GM23338 (cell line): ENCODE measurements at places on chromosomes 12 and 14. TPM values are rescaled to one million over a fixed set of nuclear protein-coding genes. Genes with fewer than 3 reads are reported as not detected.
A peak's percentile ranks its signal among the peaks of the same experiment; 100 is the strongest.

Gene KRT75
- total RNA-seq, result not detected in 2 replicates

Gene NUAK1
- 15.4 and 16.9 TPM in 2 replicates for total RNA-seq

GRCh38 chr12:54191550-54192022 is 2.8 kb upstream of the SMUG1 start:
- peaks cover 71% of the 10 kb centered on the region for H3K27me3 ChIP-seq
- H3K4me1 ChIP-seq, result peaks cover 11% of the 10 kb centered on the region; the same call in 1 of the 2 replicates
- no peak overlapping the region for H3K27ac ChIP-seq
- no peaks in the 10 kb centered on the region for H3K36me3 ChIP-seq

Gene SPRYD4
- 2.6 and 3.1 TPM in 2 replicates for total RNA-seq

Gene SCARB1
- 49.3 and 62.5 TPM in 2 replicates for total RNA-seq

DNA sequence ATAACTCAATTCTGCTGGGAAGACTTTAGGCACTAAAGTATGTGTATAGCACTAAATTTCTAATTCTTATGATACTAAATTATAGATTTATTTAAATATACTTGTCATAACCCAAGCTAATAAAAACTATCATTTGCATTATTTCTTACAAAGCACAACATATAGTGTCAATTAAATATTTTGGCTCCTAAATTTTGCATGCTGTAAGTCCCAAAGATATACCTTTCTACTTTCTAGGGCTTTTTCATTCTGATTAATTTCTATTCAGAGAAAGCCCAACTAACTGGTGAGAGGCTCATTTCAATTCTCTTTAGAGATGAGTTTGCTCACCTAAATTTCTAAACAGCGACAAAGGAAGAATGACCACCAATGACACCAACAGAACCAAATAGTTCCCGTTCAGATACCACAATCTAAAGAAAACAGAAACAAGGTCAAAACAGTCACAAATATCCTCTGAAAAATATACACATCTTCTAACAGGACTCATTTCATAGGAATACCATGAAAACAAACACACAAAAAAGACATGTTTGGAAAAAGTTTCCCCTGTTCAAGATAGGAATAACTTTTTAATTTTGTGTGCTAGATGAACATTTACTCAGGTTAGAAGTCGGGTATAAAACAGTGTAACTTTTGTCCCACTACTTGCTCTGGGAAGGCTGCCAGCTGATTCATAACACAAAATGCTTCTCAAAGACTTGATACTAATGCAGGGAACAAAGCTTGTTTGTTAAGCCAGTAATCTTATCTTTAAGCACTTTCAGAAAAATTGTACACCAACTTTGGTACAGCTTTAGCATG is 7.6 kb downstream of the SLC38A2 start:
- no peak for DNase-seq
- no peaks in the 10 kb centered on the region for H3K27me3 ChIP-seq
- H3K36me3 ChIP-seq, result peaks cover 100% of the 10 kb centered on the region
- H3K4me1 ChIP-seq, result peaks cover 17% of the 10 kb centered on the region

- no peaks in the 10 kb centered on the region; the same call in 1 of the 2 replicates for H3K4me1 ChIP-seq
- peak; percentile 95 for DNase-seq
- H3K27ac ChIP-seq, result no peak overlapping the region
- H3K36me3 ChIP-seq, result 0 out of 2 replicates have a peak, but pooled peaks cover 4% of the 10 kb centered on the region
Observed at GRCh38 chr14:104341532-104342434, 203.4 kb downstream of the KIF26A start.

Gene INSM2
- total RNA-seq, result not detected in 2 replicates

Gene NAV3
- 10.5 and 12.0 TPM in 2 replicates for total RNA-seq

Gene WSCD2
- total RNA-seq, result 0.58 and 3.1 TPM in 2 replicates

GRCh38 chr14:55160989-55161388 is 30.4 kb downstream of the DLGAP5 start:
- no peaks in the 10 kb centered on the region for H3K27me3 ChIP-seq
- no peak overlapping the region for H3K27ac ChIP-seq
- H3K36me3 ChIP-seq, result peaks cover 69% of the 10 kb centered on the region
- no peak overlapping the region for H3K4me3 ChIP-seq
- no peaks in the 10 kb centered on the region for H3K4me1 ChIP-seq
- no peak for DNase-seq

Gene EEA1
- total RNA-seq, result 10.0 and 12.5 TPM in 2 replicates

DNA sequence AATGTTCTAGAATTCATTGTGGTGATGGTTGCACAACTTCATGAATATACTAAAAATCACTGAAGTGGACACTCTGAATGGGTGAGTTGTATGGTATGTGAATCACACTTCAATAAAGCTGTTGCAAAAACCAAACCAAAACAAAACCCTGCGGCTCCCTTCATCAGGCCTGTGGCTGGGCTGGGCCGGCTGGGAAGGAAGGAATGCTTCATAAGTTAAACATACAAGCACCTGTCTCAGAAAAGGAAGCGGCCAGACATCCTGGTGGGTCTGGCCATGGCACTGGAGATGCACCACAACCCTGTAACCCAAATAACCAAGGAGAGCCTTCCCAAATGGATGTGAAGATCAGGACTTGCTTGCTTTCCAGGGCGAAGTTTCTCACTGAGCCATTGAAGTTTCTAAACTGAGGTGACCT is 34.9 kb downstream of the TTC7B start:
- H3K36me3 ChIP-seq, result no peaks in the 10 kb centered on the region; the same call in 1 of the 2 replicates
- H3K27ac ChIP-seq, result no peak overlapping the region
- H3K27me3 ChIP-seq, result no peaks in the 10 kb centered on the region
- H3K4me3 ChIP-seq, result no peak overlapping the region

DNA sequence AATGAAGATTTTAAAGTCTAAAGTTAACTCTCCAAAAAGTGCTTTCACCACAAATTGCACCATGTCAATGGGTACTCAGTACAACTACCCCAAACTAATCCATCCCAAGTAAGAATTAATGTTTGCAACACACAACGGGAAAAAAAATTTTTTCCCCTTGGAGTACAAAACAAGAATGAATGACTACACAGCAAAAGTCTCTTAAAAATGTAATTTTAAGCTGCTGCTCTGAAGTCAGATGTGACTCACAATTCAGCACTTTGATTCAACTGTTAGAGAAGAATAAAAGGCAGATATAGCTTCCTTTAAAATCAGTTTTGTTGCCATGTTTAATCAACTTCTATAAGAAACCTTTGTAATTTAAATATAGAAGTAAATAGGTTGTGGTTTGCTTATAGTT is 42.5 kb upstream of the VPS33A start:
- no peak overlapping the region for H3K4me3 ChIP-seq
- no peaks in the 10 kb centered on the region for H3K4me1 ChIP-seq
- H3K36me3 ChIP-seq, result no peaks in the 10 kb centered on the region

- no peak overlapping the region for H3K4me3 ChIP-seq
- no peak for DNase-seq
- no peaks in the 10 kb centered on the region for H3K36me3 ChIP-seq
Observed at GRCh38 chr12:53775478-53776145, 23.8 kb upstream of the CISTR start.

DNA sequence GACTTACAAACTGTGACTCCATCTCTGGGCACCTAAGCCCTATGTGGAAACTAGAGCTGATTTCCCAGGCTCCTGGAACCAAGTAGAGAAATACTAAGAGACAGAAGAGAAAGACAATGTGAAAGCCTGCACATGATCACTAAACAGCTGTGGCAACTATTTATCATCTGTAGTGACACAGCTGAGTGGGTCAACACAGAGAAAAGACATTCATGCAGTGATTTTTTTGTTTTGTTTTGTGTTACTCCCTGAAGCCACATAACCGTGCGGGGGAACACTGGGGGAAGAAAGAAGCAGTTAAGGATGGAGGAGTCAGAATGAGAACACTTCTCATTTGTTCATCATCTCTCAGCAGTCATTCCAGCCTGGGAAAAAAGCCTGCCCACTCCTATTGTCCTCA is 1.5 kb downstream of the PRR4 start:
- H3K36me3 ChIP-seq, result no peaks in the 10 kb centered on the region
- no peak overlapping the region for H3K27ac ChIP-seq
- 0 out of 2 replicates have a peak, but pooled peaks cover 5% of the 10 kb centered on the region for H3K4me1 ChIP-seq
- DNase-seq, result no peak
- no peaks in the 10 kb centered on the region for H3K27me3 ChIP-seq
- H3K4me3 ChIP-seq, result no peak overlapping the region

- H3K4me1 ChIP-seq, result peaks cover 7% of the 10 kb centered on the region; the same call in 1 of the 2 replicates
- no peak for DNase-seq
- H3K27me3 ChIP-seq, result no peaks in the 10 kb centered on the region
- H3K4me3 ChIP-seq, result no peak overlapping the region
Observed at GRCh38 chr14:53894456-53894855, 62.2 kb downstream of the BMP4 start.

- no peak overlapping the region for H3K4me3 ChIP-seq
- DNase-seq, result no peak
- no peaks in the 10 kb centered on the region for H3K4me1 ChIP-seq
Observed at GRCh38 chr14:24179961-24180796, 8.3 kb downstream of the REC8 start.
